Fibroblast of villous mesenchyme (primary cell): ENCODE measurements at places on chromosomes 5 and 9.

DNA sequence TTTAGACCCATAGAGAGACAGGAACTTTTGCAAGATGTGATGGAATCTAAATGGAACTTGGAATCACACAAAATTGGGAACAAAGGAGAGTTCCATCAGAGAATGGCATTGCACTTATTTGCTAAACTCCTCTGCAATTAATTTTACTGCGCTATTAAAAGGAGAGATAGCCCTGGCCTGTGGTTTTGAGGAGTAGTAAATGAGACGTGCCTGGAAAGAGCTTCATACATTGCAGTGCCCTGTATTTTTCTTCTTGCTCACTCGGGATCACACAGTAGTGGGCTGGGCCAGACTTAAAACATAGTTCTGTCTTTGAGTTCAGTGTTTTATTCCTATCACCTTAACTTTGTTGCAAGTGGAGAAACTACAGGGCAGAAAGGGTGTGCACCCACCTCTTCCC, 94.4 kb upstream of the SLC27A6 start:
- DNase-seq = no peak

- no peak for DNase-seq
Observed at GRCh38 chr9:114503009-114503408, 2.3 kb downstream of the WHRN start.

DNA sequence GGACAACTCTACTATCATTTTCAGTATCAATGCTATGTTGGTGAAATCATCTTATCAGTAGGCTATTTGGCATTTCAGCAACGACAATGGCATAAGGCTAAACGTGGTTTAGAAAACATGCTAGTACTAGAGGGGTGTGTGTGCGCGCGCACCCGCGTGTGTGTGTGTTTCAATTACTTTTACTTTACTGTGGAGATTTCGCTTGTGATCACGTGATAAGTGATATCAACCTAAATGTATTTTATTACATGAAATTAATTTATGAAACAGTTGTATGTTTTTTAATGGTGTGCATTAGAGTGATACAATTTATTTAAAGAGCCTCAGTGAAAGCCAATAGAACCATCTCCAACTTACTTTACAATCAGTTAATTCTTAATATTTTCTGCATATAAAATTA, 587.9 kb upstream of the ITGA1 start:
- DNase-seq = no peak

DNA sequence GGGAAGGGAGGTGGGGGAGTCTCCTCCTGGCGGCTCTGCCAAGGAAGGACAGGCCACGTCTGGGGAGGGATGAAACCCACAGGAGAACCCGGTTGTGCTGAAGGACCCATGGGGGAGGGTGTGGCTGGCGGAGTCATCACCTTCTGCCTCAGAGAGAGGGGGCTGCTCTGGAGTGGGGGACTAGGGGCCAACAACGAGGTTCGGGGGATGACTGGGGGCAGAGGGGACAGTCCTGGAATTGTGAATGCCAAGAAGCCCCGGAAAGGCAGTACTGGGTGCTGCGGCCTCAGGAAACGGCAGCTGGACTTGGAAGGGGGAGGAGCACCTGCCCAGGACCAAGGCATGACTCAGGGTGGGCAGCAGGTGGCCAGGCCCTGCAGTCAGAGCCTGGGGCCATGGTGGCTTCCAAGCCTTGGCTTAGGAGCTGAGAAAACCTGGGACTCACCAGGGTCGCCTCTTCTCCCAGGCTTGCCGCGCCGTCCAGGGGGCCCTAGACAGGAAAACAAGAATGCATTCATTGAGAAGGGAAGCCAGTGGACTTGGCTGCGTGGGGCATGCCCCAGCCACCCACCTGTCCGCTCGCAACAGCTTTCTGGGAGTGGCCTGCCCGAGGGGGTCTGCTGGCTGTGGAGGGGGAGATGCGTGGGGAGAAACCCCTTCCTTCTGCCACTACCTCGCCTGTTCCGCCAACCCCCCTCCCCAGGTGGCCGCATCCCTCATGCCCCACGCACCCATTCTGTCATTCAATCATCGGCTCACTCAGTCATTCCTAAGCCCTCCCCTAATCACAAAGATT, 74.0 kb upstream of the PHYKPL start:
- DNase-seq = no peak

GRCh38 chr9:129307227-129307970, 129.3 kb upstream of the IER5L start:
- DNase-seq = no peak

DNA sequence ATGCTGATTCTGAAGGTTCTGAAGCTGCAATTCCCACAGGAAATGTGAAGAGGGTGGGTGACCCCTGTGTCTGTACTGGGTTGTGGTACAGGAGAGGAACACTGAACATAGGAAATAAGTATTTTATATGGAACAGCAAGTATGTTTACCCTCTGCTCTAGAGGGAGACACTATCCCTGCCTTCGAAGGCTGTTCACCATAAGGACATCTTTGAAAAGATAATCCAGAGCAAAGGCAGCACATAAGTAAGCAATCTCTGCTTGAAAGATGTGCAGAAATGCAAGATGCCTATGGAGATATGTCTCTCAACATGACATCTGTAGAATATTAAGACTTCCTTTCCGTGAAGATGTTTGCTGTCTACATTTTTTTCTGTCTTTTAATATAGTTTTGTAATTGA, 184.4 kb upstream of the EFNA5 start:
- DNase-seq = no peak

DNA sequence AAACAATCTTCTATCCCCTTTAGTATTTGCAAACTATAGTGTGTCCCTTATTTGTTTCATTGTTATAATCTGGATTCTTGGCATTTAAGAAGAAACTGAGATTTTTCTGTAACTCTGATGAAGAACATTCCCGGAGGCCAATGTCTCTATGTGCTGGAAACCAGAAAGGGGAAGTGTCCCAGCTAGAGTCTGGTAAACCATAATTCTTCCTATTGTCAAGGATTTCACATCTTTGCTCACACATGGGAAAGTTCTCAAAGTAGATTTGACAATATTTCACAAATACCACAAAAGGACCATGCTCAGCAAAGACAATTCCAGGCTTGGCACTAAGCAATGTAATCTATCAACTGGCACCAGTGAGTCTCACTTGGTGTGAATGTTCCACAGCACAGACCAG, 146.8 kb downstream of the MUSK start:
- no peak for DNase-seq

- DNase-seq = no peak
Observed at GRCh38 chr5:4250254-4250653, 654.6 kb downstream of the IRX1 start.

DNA sequence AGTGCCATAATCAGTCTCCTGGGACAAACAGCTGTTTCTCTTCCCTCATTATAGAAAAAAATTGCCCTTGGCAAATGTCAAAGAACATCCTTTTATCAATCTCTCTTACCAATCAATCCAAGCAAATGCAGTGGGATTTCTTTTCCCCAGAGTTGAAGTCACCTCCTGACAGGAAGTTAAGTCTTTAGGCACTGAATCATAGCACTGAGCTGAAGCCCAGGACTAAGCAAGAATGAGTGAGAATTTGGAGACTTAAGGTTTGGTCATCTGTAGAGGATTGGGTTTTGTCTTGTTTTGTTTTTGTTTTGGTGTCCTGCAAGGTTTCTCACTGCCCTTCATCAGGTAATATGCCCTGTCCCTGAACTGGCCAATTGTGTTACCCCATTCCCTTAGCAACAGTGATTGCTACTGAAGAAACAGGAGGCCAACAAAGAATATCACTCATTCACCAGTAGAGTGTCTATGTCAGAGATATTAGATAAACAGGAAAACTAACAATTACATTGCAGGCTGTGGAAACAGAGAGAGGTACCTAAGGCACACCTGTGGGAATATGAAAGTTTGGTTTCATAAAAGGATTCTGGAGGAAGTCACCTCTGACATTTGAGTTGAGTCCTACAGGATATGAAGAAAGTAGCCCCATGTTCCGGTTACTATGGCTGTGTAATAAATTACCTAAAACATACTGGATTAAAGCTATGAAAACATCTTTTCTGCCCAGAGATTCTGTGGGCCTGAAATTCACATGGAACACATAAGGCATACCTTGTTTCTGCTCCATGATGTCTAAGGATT, 4.5 kb upstream of the FXN start:
- DNase-seq = no peak

- DNase-seq = peak; percentile 89
Observed at GRCh38 chr5:55645304-55645703, 66.8 kb downstream of the SLC38A9 start.

GRCh38 chr5:82699737-82700136, 377.5 kb downstream of the TMEM167A start:
- DNase-seq = no peak

GRCh38 chr5:88827997-88828396, 55.0 kb downstream of the MEF2C start:
- peak; percentile 2 for DNase-seq

GRCh38 chr5:10563110-10563944, 543 bp upstream of the ANKRD33B start:
- DNase-seq = no peak

DNA sequence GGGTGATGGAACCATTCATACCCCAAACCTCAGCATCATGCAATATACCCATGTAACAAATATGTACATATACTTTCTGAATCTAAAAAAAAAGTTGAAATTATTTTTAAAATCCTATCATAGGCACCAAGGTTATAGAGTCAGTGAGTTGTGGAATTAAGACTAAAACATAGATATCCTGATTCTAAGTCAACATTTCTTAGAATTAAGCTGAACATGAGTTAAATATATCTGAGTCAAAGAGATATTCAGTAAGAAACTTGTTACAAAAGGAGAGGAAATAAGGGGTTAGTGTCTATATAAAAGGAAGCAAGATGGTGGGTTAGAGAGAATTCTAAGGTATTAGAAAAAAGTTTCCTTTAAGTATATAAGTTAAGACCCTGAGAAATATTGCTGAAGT, 89.9 kb downstream of the CCDC192 start:
- DNase-seq = no peak

- DNase-seq = peak; percentile 56
Observed at GRCh38 chr9:137619240-137620047, 639 bp downstream of the EHMT1 start.

DNA sequence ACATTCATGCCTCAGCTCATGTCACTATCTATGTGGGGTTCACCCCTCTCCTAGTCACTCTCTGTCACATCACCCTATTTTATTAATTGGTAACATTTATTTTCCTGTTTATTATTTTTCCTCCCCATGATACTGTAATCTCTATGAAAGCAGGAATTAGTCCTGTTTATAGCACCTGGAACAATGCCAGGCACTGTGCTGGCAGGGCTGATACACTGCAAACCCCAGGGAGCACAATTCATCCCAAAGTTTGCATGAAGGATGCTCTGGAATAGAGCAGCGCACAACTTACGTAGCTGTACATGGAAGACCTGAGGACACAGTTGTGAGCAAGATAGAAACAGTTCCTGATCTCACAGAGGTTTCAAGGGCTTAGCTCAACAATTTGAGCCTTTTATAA, 103.2 kb downstream of the NSG2 start:
- no peak for DNase-seq

- no peak for DNase-seq
Observed at GRCh38 chr9:131942146-131942720, 137.4 kb downstream of the MED27 start.

DNA sequence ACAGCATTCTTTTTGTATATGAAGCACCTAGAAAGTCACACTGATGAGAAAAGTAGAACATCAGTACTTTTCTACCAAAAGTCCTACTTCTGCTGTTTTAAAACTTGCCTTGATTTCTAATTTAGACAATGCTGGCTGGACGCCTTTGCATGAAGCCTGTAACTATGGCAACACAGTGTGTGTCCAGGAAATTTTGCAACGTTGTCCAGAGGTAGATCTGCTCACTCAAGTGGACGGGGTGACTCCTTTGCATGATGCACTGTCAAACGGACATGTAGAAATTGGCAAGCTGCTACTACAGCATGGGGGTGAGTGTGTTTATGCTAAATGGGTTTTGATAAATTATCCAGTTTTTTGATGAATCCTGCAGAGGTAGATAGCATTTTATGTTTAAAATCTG, 73.5 kb downstream of the SLF1 start:
- peak; percentile 50 for DNase-seq

DNA sequence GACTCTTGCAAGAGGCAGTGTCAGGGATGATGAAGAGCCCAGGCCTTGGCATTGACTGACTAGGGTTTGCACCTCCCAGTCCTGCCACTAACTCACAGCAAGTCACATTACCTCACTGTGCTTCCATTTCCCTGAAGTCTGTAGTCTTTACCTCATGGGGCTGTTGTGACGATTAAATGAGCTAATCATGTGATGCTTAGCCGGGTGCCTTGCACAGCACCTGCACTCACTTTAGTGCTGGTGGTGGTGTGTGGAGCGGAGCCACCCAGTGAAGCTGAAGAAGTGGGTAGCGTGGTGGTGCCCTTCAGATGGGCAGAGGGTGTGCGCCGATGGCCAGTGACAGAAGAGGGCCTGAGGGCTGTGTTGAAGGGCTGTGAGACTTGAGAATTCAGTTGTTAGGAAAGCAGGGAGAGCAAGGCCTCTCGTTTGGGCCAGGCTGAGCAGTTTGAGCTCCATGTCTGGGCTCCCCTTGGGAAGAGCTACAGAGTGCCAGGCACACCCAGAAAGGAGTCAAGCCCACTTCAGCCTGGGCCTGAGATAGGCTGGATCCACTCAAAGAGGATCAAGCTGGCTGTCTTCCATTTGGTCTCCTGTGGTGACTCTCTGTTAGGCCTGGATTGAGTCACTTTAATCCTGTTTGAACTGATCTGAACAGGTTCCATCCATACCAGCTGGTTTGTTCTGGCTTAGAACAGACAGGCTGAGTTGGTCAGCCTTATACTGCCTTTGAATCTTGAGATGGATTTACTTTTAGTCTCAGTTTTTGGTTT, 42.5 kb downstream of the RALGPS1 start:
- peak; percentile 24 for DNase-seq
